ENCODE measurements at places on chromosomes 4 and X.

GRCh38 chr4:12137575-12137974 lies 708.9 kb upstream of the HS3ST1 start:
- DNase-seq = no peak

DNA sequence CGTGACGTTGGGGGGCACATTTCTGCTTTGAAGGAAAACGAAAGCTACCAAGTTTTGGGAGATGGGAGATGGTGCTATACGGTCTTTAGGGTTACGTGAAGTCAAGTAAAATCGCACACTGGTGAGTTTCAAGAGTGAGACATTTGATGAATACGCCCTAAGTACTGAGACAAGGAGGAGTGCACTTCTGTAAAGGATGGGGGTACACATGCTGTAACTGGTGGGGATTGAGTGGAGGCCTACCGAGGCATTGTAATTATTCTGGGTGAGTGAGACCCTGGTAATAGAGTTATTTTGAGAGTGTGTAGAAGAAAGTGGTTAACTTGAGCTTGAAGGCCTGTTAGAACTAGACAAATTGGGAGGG lies 536 bp downstream of the SH3BGRL start:
- no peak for DNase-seq

- DNase-seq = no peak
These were observed 474.0 kb upstream of the NDST3 start for GRCh38 chr4:117560329-117560728.

- DNase-seq = no peak
These were observed 124.7 kb upstream of the TLL1 start for GRCh38 chr4:165748321-165748720.

Data from Calu3 (cell line).